ENCODE measurements at places on chromosomes 7 and 10. TPM values are rescaled to one million over a fixed set of nuclear protein-coding genes. Genes with fewer than 3 reads are reported as not detected.

MAT1A gene
- total RNA-seq, result 0.29 TPM

TMEM213 gene
- total RNA-seq, result not detected

UTF1 gene
- total RNA-seq, result not detected

WEE2 gene
- total RNA-seq, result not detected
